Activated CD4-positive, CD25-positive, alpha-beta regulatory T cell (primary cell): ENCODE measurements at places on chromosomes 6 and 20.

DNA sequence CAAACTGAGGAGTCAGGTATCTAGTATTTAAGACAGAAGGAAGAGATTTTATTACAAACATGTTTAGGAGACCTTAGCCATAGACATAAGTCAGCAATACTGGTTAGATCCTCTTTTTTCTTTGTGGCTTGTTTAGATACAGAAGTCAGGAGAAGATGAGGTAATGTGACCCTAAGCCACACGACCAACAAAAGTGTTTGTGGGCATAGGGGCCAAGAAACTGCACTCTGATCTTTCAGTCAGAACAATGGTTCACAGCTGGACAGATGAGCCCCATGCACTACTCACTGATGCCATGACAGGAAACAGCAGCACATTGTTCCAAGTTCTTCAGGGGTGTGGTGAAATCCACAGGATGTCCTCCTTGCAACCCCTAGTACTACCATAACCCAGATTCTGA is 238.5 kb upstream of the RAB32 start:
- no peak for DNase-seq

DNA sequence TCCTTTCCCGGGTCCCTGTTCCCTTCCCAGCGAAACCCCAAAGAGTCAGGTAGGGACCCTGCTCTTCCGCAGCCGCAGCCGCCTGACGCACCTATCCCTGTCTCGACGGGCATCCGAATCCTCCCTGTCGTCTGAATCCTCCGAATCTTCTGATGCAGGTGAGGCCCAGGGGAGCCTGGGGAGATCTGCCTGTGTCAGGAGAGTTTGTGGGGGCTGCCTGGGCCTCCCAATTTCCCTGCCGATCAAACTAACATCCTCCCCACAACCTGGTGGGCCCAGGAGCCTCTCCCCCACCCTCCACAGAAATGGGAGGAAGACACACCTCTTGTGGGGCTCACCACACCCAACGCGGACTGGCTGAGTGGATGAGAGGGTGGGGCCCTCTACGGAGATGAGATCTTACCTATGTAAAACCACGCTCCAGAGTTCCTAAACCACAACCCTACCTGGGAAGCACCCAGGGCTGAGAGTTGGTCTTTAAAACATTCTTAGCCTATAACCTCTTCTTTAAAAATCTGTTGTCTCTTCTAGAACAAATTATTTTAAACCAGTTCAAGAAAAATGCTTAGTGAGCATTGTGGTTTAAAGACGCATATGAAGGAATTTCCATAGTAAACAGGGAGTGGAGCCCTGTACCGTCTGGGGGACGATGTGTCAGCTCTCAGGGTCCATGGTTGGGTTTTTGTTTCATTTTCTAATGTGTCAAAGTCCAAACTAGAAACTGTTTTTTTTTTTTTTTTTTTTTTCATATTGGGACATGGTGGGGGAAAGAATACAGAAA is 1.7 kb downstream of the CDC25B start:
- DNase-seq = no peak

DNA sequence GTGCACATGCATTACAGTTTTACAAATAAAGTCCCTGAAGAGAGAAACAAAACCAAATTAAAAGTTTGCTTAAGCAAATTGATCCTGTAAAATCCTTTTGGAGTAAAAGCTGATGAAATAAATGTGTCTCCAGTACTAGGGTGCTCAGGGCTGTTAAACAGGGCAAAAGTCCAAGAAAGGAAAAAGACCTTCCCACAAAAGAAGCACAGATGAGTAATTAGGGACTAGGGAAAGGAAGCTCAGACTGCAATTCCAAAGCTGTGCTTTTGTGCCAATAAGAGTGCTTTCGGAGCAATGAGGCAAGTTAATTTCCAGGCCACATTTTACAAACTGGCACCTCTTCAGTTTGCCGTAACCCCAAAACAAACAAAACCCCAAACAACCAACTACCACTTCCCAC is 10.4 kb upstream of the RNF182 start:
- no peak for DNase-seq

DNA sequence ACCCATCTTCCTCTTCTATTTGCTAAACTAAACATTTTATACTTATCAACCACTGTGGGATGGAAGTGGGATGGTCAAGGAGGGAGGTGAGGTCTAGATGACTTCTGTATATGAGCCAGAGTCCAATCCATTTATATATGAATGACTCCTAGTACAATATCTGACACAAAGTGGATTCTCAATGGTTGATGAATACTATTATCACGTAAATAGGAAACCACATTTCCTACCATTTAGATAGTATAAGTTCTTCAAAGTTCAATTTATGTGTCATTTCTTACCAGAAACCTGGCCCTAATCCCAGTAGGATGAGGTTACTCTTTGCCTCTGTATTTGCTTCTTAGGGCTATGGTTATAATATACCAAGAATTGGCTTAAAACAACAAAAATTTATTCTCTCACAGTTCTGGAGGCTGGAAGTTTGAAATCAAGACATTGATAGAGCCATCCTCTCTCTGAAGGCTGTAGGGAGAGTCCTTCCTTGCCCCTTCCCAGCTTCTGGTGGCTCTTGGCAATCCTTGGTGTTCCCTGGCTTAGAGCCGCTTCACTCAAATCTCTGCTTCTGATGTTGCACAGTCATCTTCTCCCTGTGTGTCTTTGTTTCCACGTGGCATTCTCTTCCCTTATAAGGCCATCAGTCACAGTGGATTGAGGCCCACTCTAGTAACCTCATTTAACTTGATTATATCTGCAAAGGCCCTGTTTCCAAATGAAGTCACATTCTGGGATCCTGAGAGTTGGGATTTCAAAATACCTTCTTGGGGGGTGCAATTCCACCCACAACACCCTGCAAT is 41.0 kb upstream of the RAB23 start:
- no peak for DNase-seq

GRCh38 chr6:105453968-105454367 is 51.1 kb upstream of the PREP start:
- no peak for DNase-seq

GRCh38 chr6:4941782-4942672 is 61.8 kb downstream of the RPP40 start:
- DNase-seq = no peak

DNA sequence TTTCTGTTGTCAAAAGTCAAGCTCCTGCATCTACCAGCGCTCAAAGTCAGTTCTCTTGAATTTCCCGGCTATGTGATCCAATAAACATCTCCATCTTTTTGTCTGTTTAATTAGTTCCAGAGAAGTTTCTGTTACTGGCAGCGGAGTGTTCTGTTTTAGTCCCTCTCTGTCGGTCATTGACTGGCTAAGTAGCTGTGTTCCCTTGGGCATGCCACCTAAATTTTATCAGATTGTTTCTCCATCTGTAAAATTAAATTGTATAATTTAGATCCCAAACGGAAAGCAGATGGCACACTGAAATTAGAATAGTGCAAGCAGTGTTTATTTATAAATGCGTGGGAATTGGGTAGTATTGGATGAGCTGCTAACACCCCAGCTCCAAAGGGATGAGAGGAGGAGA is 29.7 kb upstream of the PRL start:
- no peak for DNase-seq

GRCh38 chr6:133547136-133547535 is 306.0 kb downstream of the EYA4 start:
- DNase-seq = no peak

GRCh38 chr6:147297663-147298316 is 93.6 kb downstream of the STXBP5 start:
- DNase-seq = no peak

DNA sequence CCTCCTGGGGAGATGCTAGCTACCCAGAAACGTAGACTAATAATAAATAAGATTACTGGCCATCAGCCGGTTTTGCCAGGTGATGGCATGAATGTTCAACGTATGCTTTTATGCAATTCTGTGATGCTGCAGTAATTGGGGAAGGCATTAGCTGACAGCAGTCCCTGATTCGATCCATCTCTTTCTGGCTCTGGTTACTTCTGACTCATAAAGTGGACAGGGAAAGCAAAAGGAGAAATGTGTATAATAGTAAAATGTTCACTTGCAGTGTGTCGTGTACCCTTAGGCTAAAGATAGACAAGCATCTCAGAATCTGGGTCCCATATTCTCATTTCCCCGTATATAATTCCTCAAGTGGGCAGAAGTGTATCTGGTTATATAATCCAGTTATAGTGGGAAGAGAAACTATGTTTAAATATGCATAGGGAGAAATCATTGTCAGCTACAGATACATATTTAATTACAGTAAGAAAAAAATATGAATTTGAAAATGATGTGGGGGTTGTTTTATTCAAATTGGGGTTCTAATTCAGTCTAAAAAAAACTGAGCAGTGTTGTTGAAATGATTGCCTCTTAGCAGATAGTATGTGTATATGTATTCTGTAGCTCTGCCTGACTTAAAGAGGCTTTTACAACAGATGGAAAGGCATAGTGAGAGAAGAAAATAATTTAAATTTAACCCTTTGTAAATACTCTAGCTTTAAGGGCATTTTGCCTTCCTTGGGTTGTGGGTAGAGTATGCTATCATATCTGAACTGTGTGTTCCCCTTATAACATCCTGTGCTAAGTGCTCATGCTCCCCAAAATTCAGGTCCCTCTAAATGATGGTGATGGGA is 40.6 kb downstream of the DOK5 start:
- no peak for DNase-seq

DNA sequence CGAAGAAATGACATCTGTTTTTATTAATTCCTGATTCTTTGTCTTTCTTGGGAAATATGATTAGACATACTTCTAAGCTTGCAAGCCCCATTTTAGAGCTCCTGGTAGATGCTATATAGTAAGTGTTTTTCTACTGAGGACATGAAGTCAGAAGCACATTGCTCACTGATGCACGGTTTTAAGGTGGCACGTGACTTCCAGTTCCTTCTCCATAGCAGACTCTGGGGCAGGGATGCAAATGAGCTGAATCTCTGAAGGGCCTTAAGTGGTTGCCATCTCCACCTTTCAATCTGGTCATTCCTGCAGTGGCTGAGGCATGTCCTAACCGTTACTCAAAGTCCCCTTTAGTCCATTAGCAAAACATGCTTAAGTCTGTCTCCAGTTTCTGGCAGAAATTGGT is 421.2 kb upstream of the HTR1E start:
- no peak for DNase-seq

DNA sequence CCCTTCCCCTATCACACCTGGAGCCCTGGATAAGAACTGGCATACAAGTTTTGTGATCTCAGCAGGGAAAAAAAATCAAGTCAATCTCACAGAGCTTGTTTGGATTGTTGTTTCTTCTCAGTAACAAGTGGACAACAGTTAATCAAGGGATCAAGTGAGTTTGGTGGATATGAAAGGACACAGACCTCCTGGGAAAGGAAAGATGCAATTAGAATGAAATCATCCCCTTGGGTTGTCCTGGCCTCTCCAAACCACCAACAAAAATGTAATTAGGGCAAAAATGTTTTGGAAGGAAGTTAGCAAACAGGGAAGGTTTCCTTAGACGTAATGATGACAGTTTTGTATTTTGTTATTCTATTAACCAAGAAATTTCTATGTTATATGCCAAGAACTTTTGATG is 99.1 kb upstream of the PRDM1 start:
- DNase-seq = no peak

DNA sequence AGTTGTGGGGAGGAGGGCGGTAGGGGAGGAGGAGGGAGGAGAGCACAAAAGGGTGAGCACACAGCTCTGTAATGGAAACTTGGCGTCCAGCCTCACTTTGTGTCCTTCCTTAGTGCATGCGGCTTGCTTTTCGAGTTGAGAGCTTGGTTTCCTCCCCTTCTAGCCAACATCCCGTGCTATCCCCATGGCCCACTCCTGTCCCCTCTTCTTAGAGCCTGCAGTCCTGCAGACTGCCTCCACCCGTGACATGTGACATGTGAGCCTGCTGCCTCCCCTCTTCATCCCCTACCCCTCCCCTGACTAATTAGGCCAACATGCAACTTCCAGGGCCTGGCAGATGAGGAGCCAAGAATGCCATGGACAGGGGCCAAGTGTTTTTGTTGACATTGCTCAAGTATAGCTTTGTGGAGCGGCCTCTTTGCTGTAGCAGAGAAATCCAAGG is 63.2 kb downstream of the SLC24A3 start:
- no peak for DNase-seq

DNA sequence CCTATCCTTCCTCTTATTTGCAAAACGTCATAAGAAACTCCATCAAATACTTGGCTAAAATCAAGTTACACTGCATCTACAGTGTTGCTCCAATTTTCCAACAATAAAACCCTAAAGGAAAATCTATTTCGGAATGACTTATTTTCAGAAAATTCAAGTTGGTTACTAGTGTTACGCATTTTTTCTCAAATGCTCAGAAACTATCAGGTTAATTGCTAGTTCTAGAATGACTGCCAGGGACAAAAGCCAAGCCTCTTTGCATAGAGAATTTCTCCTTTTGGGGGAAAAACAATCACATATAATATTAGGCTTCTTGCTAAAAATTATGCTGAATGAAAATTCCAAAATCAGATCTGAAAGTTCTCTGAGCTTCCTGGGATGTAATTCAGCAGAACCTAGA is 210.2 kb downstream of the BTBD9 start:
- no peak for DNase-seq

DNA sequence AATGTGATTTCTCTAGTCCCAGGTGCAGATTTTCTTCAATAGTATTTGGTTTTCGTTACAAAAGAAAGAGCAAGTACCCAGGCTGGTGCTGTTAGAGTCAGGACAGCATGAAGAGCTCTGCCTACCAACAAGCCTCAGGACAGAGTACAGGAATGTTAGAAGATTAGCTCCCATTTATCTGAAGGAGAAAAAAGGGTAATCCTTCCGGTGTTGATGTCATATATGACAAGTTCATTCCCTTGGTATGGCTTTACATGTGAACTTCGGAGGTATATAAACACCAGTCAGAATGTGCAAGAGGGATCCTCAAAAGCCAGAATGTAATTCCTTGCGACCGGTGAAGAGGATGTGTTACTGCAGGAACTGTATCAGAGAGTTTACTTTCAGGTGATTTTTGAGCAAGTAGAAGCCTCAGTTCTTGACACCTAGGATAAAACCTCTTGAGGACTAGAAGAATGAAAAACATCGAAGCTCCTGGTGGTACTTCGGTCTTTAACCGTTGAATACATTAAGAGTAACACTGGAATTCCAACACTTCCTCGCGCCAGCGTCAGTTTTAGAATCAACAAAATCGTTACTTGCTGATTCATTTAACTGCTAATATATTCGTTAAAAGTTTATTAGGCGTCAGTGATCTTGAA is 194.2 kb upstream of the ZNF184 start:
- no peak for DNase-seq

DNA sequence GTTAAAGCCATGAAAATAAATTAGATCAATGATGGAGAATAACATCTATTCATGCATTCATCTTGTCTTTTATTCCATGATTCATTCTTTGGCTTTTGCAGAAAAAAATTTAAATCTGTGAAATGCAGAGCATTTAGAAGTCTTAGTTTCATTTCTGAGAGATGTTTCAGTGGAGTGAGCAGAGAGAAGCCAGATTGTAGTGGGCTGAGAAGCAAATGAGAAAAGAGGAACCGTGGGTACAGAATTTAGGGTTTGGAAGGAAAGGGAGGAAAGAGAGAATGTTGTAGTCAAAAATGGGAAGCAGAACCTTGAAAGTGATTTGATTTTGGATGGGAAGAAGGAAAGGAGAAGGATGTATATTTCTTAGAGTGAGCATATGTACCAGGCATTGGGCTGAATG is 260.3 kb upstream of the MAN1A1 start:
- DNase-seq = no peak
